ENCODE measurements at places on chromosomes 5 and 9. TPM values are rescaled to one million over a fixed set of nuclear protein-coding genes. Genes with fewer than 3 reads are reported as not detected.

The SHLD3 gene
- 3.0 TPM for total RNA-seq

The FBP2 gene
- not detected for total RNA-seq

The IL7R gene
- total RNA-seq, result 3.0 TPM

DNA sequence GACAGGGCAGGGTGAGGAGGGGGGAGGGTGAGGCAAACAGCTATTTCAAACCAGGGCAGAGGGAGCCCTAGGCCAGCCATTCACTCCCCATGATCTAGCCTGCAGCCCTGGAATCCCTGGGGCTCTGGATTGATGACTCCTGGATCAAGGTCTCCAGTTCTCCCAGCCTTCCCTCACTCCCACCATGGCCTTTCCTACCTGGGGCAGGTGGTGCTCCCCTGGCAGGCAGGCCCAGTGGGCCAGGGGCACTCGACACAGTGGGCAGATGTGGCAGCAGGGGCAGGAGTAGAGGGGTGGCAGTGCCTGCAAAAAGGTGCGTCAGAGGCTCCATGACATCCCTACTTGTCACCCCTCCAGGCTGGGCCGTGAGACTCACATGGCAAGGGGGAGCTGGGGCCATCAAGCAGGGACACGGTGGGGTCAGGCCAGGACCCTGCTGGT is 6.0 kb downstream of the KIF12 start:
- DNase-seq, result no peak

- no peak for DNase-seq
These were observed 186.0 kb downstream of the GOLPH3 start for GRCh38 chr5:31987985-31988710.

DNA sequence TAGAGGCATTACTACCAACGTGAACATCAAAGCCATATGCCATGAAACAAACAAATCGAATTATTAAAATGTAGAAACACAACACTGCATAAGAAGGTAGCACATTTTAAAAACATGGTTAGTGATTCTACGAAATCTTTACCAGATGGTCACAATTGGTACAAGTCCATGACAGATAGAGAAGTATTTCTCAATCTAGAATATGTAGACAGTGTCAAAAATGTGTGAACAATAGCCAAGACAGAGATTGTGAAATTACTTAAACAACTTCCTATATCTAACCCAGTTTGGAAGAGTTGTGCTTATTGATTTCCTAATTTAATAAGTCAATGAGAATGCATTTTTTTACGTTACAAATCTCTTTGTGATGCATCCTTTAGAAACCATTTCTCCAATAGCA is 1121.6 kb downstream of the MAT2B start:
- no peak for DNase-seq

GRCh38 chr5:82408033-82408432 is 129.9 kb upstream of the RPS23 start:
- DNase-seq, result no peak

DNA sequence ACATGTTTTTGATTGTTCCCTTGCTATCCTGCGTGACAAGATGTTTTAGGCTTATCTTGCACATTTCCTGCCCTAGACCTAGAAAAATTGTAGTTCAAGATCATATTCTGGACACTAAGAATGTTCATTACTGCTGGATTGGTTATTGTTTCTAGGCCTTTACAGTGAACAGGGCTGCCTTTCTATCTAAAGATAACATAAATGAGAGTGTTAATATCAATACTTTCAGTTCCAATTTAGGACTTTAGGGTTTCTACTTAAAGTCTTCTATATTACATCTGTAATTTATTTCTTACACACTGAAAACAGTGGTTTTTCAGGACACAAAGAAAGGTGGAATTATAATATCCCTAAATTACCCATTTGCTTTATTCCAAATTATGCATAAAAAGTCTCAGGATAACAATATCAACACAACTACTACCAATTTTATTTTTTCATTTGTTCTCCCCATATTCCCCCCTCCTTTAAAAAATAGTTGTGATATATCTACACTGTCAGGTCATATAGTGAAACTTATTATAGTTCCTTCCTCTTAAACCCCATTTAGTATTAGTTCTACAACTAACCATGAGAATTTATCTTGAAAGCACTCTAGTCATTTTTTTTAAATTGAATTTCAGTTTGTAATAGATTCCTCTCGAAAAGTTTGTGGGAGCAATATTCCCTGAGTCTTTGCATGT is 293.9 kb upstream of the RIOK2 start:
- DNase-seq, result no peak

Data from left colon (tissue), 2 donors.